ENCODE measurements at places on chromosomes 13 and 19.

DNA sequence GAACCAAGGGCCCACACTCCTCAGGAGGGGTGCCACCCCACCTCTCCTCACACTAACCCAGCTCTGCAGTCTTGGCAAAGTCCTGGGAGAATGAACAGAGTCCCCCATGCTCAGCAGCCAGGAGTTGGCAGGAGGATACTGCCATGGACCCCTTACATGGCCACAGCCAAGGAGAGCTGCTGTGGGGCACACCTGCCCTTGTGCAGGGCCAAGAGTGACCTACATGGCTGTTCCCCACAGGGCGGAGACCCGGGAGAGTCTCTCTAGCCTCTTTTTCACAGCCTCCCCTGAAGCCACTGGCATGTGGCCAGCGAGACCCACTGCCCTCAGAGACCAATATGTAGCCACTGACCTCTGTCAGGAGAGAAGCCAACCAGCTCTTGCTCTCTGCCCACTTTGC, 45.9 kb upstream of the VSTM2B start:
- DNase-seq, result no peak

- no peak for DNase-seq
Observed at GRCh38 chr19:38971672-38972071, 3.9 kb downstream of the FBXO17 start.

DNA sequence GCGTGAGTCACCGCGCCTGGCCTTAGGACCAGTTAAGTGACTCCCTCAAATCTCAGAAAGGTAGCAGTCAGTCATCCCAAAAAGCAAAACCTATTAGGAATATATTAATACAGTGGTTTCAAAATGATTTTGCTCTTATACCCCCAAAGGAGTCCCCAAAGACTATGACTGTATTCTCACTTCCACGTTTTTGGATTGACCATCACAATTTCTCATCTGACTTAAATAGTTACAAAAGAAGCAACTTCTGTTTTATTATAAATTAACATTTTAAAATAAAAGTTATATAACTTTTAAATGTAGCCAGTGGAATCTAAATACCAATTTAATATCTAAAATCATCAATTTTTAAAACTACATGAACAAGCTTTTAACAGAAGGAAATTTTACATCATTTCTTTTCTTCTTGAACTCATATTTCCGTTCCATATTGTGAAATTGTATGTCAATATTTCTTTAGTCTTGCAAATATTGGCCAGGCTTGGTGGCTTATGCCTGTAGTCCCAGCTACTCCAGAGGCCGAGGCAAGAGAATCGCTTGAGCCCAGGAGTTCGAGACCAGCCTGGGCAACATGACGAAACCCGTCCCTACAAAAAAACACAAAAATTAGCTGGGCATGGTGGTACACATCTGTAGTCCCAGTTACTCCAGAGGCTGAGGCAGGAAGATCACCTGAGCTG, 1.5 kb upstream of the SPART start:
- no peak for DNase-seq

DNA sequence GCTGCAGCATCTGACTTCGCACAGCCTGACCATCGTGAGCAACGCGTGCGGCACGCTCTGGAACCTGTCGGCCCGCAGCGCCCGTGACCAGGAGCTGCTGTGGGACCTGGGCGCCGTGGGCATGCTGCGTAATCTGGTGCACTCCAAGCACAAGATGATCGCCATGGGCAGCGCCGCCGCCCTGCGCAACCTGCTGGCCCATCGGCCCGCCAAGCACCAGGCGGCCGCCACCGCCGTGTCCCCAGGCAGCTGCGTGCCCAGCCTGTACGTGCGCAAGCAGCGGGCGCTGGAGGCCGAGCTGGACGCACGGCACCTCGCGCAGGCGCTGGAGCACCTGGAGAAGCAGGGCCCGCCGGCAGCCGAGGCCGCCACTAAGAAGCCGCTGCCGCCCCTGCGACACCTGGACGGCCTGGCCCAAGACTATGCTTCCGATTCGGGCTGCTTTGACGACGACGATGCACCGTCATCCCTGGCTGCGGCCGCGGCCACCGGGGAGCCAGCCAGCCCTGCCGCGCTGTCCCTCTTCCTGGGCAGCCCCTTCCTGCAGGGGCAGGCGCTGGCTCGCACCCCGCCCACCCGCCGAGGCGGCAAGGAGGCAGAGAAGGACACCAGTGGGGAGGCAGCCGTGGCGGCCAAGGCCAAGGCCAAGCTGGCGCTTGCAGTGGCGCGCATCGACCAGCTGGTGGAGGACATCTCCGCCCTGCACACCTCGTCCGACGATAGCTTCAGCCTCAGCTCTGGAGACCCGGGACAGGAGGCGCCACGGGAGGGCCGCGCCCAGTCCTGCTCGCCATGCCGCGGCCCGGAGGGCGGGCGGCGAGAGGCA, 13.6 kb downstream of the C19orf25 start:
- no peak for DNase-seq

- peak; percentile 29 for DNase-seq
Observed at GRCh38 chr13:81987159-81987558, 1646.2 kb upstream of the SPRY2 start.

DNA sequence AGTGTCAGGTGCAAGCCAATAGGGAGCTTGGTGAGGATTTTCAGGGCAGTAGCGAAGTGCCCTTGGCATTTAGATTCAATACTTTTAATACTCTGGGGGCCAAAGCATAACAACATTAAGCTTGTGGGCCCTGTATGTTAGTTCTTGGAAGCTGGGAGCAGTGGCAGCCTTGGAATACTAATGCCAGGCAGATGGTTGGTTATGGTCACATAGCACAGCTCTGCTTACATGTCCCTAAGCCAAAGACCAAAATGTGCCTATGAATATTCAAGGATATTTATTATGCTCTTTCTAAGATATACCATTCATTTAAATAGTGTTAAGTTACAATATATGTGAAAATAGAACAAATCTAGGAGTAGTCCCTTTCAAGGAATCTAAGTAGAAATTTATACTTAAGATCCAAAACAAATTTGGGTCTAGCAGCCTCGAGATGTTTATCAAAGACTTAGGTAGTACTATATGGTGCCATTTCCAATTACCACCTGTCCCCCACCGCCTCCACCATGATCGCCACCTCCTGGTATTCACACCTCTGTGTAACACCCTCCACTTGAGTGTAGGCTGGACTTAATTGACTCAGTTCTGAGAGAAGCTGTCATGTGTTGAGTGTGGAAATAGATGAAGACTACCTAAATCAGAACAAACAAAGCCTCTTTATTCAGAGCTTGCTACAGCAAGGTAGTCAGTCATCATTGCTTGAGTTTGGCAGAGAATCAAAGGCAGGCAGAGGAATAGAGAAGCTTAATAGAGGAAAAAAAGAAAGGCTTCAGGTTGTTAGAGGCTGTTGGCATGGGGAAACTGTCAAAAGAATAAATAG, 261.0 kb downstream of the GPC5 start:
- no peak for DNase-seq

GRCh38 chr13:34826432-34826831, 115.6 kb upstream of the NBEA start:
- no peak for DNase-seq

GRCh38 chr19:13017306-13018034, 22.2 kb downstream of the NFIX start:
- no peak for DNase-seq

GRCh38 chr19:3573162-3573857, 566 bp downstream of the HMG20B start:
- peak; percentile 18 for DNase-seq

- DNase-seq, result no peak
Observed at GRCh38 chr13:111875915-111876314, 191.0 kb upstream of the SOX1 start.

GRCh38 chr19:15894359-15894758, 3.5 kb downstream of the CYP4F2 start:
- DNase-seq, result no peak

GRCh38 chr19:41871573-41872383, 5.3 kb upstream of the CD79A start:
- peak; percentile 33 for DNase-seq

GRCh38 chr13:104691767-104692467, 1625.7 kb upstream of the SLC10A2 start:
- DNase-seq, result peak; percentile 18

DNA sequence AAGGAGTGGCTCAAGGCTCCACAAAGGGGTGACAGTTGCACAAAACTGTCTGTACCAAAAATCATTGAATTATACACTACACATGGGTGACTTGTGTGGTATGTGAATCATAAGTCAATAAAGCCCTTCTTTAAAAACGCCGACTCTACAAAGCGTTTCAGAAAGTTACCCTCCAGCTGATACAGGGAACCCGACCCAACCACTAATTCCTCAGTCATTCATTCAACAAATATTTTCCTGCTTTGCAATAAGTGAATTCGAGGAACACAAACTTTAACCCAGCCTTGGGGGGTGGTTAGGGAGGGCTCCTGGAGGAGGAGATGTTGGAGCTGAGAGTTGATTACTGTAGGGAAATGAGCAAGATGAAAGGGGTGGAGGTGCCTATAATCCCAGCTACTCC, 32.0 kb downstream of the LTBP4 start:
- no peak for DNase-seq

GRCh38 chr19:8257052-8257443, 47.9 kb downstream of the CERS4 start:
- no peak for DNase-seq

GRCh38 chr19:41695745-41696144, 7.7 kb upstream of the CEACAM7 start:
- DNase-seq, result no peak

- no peak for DNase-seq
Observed at GRCh38 chr13:47463726-47464125, 537.3 kb downstream of the SUCLA2 start.

DNA sequence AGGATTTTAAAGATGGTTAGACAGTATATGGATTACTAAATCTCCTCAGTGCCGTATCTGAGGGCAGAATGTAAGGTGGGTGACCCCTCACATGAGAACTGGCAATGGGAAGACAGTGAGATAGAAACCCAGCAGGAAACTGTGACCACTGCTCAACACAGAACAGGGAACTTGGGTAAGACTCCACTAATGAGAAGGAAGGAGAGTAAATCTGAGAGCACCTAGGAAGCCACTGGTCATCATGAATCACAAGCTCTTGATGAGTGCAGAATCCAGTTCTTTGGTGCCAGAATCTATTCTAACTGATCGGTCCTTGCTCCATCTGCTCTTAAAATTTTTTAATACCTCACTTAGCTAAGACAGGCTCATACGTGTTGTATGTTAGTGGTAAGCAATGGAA, 261.8 kb downstream of the KLF12 start:
- DNase-seq, result no peak

DNA sequence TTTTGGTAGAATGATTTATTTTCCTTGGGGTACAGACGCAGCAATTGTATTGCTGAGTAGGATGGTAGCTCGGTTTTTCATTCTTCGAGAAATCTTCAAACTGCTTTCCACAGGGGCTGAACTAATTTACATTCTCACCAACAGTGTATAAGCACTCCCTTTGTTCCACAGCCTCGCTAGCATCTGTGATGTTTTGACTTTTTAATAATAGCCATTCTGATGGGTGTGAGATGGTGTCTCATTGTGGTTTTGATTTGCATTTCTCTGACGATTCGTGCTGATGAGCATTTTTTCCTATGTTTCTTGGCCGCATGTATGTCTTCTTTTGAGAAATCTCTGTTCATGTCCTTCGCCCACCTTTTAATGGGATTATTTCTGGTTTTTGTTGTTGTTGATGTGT, 54.8 kb upstream of the UQCRFS1 start:
- no peak for DNase-seq

DNA sequence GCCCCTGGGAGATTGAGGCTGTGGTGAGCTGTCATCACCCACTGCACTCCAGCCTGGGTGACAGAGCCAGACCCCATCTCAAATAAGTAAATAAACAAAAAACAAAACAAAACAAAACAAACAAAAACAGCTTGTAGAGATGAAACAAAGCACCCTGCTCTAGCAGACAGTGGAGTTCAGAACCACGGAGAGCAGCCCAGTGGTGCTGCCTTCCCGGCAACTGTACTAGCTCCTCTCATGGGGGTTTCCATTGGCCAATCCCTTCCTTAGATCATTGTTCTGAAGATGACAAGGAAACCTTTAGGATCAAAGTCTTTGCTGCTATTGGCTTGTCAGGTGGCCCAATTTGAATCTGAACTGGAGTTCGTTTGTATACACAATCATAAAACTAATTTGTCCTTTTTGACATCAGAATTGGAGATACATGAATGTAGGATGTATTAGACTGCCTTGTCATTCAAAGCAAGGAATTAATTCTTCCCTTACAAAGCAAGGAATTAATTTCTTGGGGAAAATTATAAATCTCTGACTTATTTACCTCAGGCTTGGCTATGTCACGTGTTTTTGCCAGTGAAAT, 19.7 kb upstream of the SYCN start:
- peak; percentile 27 for DNase-seq

DNA sequence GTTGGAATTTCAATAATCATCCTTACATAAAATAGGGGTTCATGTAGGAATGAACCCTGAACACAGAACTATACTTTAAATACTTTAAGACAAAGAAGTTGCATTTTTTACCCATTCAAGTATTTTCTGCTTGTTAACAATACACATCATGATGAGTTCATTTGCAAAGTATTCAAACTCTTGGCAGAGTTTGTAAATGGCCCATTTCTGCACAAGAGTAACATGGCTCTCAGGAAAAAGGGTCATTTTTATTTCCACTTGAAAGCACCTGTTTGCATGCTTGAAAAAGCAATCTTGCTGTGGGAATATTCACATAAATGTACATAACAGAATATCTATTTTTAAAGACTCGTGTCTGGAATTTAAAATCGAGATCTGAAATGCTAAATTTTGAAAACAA, 18.1 kb downstream of the ESD start:
- DNase-seq, result no peak

- DNase-seq, result no peak
Observed at GRCh38 chr19:8458380-8458779, 13.6 kb downstream of the HNRNPM start.

DNA sequence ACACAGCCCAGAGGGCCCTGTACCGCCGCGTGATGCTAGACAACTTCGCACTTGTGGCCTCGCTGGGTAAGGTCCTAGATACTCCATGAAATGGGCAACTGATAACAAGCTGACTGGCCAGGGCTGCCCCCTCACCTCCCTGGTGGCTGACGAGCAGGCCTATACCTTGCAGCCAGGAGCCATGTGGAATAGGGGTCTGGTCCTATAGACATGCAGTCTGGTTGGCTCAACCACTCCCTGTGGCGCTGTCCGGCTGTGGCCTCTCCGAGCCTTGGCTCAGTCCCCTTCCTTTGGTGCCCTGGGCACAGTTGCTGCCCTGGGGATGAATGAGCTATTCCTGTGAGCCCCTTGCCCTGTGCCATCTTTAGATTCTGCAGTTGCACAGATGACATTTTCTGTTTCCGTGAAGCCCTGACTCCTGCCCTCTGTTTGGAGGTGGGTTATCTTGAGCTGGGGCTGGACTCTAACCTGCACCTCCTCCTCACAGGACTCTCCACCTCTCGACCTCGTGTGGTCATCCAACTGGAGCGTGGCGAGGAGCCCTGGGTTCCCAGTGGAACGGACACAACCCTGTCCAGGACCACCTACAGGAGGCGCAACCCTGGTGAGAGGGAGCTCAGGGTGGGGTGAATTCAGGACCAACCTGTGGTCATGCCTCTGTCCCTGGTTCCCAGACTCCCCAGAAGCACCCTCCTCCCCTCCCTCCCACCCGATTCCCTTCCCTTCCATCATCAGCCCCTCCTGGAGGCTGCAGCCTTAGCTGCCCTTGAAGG, 2.5 kb downstream of the ZNF324 start:
- no peak for DNase-seq

- no peak for DNase-seq
Observed at GRCh38 chr13:99863789-99864626, 107.6 kb downstream of the ZIC5 start.

- peak; percentile 35 for DNase-seq
Observed at GRCh38 chr13:45142440-45143345, 22.4 kb downstream of the GTF2F2 start.

Data from OCI-M1 (cell line).